T1000 (cell line): ENCODE measurements at places on chromosomes 16 and 17.

DNA sequence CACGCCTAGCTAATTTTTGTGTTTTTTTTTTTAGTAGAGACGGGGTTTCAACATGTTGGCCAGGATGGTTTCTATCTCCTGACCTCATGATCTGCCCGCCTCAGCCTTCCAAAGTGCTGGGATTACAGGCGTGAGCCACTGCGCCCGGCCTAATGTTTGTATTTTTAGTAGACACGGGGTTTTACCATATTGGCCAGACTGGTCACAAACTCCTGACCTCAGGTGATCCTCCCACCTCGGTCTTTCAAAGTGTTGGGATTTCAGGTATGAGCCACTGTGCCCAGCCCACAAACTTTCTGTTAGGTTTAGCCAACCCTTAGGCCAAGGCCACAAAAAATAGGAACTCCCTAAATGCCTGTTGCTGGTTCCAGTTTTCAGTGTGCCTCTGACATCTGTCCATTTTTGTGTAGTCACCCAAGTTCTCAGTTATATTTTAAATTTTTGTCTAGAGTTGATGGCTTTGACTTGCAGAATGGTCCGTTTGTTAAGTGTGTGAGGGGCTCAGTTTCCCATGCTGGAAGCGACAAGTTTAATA, 12.7 kb downstream of the CCL16 start:
- DNase-seq: no peak

GRCh38 chr16:75565640-75566039, 539 bp upstream of the GABARAPL2 start:
- no peak for DNase-seq

DNA sequence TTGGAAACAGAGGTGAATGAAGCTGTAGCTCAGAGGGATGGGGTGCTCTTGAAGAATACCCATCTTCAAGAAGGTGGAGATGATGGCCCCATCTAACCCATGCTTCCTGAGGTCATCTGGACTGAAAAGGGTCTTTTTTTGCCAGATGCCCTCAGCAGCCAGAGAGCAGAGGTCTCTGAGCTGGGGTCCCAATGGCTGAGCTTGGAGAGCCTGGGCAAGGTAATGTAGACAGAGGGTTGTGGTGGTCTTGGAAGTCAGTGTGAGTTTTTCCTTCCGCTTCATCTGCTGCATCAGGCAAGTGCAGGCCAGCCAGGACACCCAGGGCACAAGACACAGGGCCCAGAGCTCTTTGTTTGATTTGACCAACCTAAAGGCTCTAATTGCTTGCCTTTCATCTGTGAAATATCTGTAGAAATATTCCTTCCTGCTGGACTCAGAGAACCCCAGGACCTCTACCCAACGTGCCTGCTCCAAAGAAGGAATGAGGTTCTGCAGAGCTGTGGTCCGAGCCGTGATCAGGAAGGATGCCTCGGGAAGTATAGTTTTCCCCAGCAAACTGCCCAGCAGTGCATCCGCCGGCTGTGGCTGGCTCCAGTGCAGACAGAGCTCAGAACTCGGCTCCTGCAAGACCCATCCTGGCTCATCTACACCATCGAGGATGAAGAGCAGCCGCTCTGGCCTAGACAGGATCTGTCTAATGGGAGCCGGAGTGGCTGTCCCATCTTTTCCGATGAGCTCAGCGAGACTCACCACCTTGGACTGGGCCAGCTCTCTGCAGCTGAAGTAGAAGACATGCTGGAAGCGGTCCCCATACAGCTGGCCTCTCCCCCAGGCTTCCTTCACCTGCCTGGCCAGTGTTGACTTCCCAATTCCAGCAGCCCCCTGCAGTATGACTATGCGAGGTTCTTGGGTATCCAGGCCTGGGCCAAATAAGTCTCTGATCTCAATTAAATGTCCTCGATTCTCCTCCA, 25.2 kb downstream of the NLRP1 start:
- no peak for DNase-seq

DNA sequence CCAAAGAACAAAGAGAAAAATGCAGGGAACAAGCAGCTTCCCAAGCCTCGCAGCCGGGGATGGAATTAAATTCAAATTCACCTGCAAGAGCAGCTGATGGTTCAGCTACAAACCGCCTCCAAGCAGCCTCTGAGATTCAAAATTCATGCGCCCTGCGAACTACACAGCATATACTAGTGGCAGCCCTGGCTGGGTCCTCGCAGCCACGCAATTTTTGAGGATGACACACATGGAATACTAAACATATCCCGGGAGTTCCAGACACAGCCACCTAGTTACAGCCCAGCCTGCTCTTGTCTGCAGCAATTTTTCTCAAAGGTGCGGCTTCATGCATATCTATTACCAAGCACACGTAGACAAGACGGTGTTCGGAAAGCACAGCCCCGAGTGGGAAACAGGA, 35.9 kb upstream of the KIFC3 start:
- no peak for DNase-seq

- no peak for DNase-seq
These were observed 6.0 kb downstream of the FN3KRP start for GRCh38 chr17:82722341-82723013.

DNA sequence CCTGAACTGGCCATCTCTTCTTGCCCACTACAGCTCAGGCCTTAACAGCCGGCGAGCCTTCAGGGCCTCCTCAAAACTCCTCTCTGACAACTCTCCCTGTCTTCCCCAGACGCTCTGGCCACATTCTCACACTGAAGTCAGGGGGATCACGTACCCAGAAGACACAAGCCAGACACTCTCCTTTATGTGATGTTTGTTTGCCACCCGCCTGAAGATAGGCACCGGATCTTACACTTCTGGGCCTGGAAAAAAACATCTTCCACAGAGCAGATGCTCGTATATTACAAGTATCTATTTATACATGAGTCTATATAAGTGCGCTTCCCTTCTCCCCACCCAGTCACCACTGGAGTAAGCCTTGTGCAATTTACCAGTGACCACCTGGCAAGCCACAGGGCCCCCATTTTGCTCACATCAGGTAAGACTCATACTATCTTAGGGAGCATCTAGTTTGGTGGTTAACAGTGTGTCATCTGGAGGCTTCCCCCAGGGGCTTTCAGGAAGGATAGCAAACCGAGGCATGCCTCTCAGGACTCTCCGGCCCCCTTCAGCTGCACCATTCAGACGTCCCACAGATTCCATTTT, 349.4 kb downstream of the SOX9 start:
- no peak for DNase-seq

DNA sequence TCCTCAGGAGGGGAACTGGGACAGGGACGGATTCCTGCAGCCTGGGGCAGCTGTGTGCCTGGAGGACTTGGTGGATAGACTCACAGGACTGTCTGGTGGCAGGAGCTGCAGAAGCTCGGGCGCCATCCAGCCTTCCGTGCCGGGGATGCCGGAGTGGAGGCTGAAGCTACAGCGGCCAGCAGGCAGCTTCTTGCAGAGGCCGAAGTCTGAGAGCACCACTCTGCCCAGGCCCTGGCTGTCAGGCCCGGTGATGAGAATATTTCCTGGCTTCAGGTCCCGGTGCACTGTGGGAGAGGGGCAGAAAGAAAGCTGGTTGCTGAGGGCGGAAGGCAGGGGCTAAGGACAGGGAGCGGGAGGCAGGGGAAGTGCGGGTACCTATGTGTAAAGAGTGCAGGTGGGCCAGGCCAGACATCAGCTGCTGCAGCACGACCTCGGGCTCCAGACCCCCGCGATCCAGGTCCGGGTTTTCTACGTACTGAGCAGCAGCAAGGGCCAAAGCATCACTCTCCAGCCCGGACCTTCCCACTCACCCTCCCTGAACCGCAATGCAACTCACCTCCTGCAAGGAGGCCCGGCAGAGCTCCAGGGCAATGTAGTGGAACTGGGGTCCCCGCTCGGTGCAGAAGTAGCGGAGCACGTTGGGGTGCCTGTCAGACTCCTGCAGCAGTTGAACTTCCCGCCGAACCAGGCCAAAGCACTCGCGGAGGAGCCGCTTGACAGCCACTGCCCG, 16.1 kb downstream of the PLK1 start:
- DNase-seq: no peak

- peak; percentile 59 for DNase-seq
These were observed 505 bp upstream of the COG1 start for GRCh38 chr17:73192206-73192893.

DNA sequence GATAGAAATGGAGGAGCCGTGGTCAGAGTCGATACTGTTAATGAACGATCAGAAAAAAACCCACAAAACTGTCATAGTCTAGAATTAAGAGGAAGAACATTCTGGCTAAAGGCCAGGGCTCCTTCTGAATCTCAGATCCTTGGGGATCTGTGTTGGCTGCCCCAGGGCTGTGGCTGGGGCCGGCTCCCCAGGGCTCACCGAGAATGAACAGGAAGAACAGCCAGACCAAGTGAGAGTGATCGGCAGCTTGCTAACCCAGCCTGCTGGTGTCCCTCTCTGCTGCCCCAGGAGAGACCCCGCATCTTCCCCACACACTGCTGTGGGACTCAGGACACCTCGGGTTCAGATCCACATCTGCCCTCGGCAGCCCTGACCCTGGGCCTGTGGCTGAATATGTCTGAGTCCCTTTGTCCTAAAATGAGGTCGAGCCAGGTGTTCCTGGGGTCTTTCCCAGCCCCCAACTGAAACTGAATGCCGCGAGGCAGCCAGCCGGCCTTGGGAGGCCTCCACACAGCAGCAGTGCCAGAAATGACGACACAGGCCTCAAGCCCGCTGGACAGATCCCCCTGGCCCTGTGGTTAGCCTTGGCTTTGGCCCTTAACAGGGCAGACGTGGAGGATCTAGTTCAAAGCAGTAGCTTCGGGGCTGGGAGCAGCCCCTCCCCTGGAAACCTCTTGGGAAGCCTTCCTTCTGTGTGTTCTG, 23.9 kb upstream of the CLEC18A start:
- no peak for DNase-seq

- DNase-seq: peak; percentile 78
These were observed 843 bp downstream of the TP53 start for GRCh38 chr17:7686222-7687071.

DNA sequence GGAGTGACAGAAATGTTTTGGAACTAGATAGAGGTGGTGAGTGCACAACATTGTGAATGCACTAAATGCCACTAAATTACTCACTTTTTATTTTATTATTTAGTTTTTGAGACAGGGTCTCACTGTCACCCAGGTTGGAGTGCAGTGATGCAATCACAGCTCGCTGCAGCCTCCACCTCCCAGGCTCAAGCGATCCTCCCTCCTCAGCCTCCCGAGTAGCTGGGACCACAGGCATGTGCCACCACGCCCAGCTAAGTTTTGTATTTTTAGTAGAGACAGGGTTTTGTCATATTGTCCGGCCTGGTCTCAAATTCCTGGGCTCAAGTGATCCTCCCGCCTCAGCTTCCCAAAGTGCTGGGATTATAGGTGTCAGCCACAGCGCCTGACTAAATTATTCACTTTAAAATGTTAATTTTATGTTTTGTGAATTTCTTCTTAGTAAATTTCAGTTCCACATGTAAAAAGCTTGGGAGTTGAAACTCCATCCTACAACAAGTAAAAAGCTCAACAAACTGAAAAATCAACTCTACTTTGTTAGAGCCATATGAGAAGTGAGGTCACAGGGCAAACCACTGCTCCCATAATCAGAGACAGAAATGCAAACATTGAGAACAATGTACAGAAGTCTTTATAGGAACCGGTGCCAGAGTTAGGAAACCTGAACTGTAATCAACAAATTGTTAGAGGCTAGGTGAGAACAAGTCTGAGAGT, 13.8 kb upstream of the SLC5A10 start:
- DNase-seq: no peak

DNA sequence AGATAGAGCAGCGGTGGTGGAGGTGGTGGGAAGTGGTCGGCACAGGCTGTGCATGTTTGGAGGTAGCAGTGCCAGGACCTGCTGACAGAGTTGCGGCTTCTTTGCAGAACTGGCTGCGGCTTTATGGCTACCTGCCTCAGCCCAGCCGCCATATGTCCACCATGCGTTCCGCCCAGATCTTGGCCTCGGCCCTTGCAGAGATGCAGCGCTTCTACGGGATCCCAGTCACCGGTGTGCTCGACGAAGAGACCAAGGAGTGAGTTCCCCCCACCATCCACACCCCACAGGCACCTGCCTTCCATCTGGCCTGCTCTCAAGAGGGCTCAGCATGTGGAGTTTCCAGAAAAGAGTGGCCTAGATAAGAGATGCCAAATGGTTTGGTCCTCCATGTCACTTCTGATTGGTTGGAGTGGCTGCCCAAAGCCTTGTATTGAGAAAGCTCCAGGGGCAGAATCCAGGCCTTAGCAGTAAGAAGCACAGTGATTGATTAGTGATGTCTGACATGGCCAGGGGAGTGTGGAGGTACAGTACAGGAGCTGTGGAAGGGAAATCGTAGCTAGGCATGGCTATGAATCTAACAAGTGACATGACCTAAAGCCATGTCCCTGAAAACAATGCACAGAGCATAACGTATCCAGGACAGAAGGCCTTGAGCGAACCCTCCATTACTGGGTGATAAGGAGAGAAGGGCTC, 12.0 kb downstream of the MMP15 start:
- no peak for DNase-seq

GRCh38 chr16:55009581-55009980, 78.9 kb downstream of the IRX5 start:
- DNase-seq: no peak

- no peak for DNase-seq
These were observed 8.9 kb upstream of the NAGPA start for GRCh38 chr16:5042574-5043171.

GRCh38 chr17:67891481-67892119, 66.3 kb downstream of the BPTF start:
- DNase-seq: no peak

DNA sequence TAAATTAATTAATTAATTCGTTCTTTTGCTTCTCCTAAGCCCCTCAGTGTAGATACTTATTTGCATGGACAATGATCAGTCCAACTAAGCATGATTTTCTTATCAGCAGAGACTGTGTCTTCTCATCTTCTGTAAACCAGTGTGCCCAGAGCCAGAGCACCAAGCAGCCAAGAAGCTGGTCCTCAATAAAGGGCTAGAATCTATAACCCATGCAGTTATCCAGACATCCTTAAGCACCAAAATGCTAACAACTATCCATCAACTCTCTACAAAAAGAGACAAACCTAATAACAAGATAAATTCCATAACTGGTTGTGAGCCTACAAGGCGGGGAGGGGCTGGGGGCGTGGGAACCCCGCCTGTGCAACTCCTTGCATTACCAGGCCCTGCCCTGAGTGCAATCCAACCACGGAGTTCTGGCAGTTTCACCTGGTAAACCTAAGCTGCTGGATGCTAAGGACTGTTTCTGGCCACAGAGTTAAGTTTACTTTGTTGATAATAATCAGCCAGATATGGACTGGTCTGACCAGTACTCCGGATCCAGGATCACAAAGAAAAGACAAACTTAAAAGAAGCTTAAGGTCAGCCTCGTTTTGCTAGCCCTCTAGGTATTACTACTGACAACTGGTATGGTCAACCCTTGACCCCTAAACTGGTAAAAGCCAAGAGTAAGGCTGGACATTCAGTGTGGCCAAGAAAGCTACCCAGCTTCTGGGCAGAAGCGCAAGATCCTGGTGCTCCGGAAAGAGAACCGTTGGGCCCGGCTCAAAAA, 51.5 kb downstream of the ZFHX3 start:
- DNase-seq: no peak
